Stimulated activated CD4-positive, alpha-beta T cell treated with anti-CD3 and anti-CD28 coated beads, Interleukin-2, amount 100 ng/mL, for 24 hours (primary cell): ENCODE measurements at places on chromosomes 1 and 21.

GRCh38 chr21:31133243-31133830 lies 95.1 kb upstream of the KRTAP19-8 start:
- no peak for DNase-seq

DNA sequence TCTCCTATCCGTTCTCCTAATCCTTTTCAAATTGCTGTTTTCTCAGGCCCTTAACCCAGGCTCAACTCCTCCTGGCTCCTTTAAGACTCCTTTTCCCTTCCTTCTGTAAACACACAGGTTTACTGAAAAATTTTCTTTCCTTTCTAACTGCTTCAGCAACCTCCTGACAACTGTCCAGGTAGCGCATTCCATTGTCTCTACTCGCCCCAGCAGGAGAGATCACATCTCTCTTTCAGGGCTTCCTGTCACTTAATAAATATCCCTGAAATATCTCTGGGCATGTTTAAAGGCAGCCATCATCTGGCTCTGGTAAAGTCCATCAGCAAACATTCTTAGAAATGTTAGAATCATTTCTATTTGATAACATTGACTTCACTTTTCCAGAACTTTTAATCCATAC lies 211.2 kb upstream of the PTBP2 start:
- no peak for DNase-seq

DNA sequence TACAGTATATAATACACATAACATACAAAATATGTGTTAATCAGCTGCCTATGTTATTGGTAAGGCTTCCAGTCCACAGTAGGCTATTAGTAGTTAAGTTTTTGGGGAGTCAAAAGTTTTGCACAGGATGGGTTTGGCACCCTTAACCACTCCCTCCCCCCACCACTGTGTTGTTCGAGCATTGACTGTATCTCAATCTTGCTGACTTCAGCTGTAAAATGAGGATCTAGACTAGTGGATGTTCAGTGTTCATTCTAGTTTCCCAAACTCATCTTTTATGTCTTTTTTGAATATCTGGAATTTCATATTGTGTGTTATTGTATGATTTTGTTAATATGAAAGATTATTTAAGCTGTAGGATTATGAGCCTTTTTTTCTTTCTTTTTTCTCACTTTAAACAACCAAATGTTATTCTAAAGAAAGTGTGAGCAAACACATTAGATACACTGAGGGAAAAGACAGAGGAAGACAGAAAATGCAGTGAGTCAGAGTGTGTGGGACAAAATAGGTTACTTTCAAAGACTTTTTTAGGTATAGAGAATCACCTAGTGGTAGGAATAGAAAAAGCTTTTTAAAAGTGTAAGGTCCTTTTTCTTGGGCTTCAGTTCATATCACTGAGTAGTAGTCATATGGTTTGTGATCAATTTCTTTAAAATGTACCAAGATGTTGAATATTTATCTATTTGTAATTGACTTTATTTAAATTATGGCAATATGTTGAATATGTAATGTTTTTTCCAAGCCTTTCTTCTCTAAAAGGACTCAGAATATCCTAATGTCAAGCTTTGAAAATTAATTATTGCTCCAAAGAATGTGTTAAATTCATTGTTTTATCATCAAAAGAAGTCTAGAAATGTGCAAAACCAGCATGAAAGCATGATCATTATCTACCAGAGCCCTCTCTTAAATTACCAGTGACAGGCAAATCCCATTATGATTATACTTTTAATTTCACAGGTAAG lies 17.9 kb upstream of the CENPF start:
- no peak for DNase-seq

- no peak for DNase-seq
Observed at GRCh38 chr1:235675152-235675890, 25.7 kb upstream of the GNG4 start.

DNA sequence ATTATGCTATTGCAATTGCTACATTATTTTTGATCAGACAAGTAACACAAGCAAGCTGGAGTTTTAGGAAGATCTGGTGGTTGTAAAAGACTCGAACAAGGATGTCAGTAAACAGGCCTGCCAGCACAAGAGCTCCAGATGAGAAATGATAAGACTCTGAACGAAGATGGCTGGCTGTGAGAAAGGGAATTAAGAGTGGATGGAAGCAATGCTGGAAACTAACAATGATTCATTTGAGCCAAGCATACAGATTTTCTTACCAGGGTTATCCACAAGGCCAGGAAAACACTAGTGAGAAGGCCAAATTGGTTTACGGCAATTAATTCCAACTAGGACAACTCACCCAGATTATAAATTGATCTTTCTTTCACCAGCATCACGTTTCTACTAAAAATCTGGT lies 54.2 kb downstream of the NRIP1 start:
- no peak for DNase-seq

DNA sequence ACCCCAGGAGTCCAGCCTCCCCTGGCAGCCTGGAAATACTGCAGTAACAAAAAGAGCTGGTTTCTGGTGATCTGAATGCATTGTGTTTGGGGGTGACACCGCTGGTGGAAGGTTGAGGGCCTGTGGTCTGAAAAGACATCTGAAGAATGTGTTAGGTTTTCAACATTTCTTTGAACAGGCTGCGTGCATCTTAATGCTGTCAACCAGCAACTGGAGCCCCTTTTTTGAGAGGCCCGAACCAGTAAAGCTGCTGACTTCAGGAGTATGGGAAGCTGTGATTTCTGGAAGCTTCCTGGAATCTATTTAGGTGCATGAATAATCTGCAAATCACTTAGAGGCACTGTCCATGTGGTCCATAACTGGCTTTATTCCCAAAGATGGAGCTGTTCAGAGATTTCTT lies 17.0 kb downstream of the ATP5PO start:
- DNase-seq, result no peak

DNA sequence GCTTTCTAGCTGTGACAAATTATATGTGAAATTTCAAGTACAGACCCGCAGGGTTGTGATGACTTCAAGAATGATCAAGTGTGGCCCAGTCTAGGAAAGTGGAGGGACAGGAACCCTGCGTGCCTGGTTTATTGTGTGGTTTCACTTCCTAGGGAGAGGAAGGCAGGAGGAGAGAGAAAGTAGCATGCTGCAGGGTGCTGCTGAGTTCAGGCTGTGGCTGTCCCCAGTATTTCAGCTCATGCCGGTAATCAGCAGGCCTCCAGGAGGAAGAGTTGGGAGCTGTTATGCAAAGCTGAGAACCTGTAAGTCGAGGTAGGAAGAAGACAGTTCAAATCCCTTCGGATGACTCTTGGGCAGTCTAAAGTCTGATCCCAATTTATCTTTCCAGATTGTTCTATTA lies 140.4 kb downstream of the ROR1 start:
- DNase-seq, result no peak

DNA sequence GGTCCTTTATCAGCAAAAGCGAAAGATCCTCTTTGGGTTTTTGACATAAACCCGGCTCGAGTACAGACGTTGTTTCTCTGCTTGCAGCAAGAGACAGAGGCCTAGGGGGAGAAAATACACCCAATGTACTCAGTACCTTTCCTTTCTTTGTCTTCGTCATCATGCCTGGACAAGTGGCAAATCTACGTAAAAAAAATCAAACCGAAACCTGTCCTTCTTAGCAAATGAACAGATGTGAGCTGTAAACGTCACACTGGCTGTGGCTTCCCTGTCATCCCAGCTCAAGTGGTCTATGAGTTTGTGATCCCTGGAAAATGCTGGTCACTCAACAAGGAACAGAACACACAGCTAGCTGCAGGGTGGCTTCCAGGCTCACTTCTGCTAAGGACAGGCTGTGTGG lies 39.9 kb downstream of the STPG1 start:
- DNase-seq, result no peak

GRCh38 chr21:37082856-37083528 lies 9.9 kb downstream of the TTC3 start:
- no peak for DNase-seq

GRCh38 chr1:12548973-12549459 lies 69.0 kb downstream of the DHRS3 start:
- DNase-seq, result no peak

- DNase-seq, result no peak
Observed at GRCh38 chr1:79380078-79380477, 373.5 kb upstream of the ADGRL4 start.

GRCh38 chr1:98351561-98351960 lies 310.0 kb upstream of the SNX7 start:
- DNase-seq, result no peak

DNA sequence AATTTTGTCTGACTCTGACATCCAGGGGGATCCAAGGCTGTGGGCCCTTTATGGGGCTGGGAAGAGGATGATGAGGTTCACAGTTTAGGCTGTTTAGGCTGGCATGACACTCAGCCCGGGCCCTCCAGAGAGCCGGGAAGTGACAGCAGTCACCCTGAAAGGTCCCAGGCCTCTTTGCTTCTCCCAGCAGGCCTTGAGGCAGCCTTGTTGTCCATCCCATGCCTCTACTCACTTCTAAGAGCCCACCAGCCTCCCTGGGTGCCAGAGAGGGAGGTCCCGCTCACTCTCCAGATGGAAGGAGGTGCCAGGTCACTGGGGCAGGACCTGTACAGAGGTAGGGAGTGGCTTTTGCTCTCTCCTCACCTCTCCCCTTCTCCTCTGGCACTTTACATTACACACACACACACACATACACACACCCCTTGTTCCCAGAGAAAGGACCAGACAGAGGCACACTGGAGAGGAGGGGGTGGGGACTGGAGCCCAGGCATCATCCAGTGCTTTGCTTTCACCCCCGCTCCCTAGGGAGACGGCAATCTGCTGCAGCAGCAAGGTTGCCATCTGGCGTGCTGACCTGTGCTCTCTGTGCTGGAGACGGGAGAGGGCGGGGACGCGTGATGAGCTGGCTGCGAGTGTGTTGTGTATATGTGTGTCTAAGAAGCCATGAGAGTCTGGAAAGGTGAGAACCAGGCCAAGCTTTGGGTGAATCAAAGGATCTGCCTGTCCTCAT lies 4.6 kb downstream of the KLHDC8A start:
- no peak for DNase-seq

DNA sequence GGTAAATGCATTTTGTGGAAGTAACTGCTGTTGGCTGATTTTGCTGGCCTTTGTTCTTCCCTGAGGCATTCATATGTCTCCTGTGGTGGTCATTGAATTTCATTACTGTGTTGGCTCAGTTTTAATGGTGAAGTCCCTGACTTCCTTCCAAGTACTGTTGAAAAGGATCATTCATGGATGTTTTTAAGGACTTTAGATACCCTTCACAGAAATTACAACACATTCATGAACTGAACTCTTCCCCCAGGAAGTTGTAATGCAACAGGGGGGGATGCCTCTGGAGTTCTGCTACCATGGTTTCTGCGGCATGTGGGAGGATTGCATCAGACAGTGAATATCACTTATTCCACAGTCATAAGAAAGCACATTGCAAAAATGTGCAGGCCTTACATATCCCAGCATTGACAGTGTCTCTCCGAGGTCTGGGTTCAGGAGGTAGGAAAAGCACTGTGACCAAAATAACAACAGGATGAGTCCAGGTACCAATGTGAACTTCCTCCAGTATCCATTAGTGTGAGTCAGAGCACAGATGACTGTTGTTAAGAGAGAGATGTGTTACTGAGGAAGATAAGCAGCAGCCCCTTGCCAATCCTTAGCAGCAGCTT lies 2.1 kb upstream of the RAB3GAP2 start:
- DNase-seq, result no peak

GRCh38 chr1:26581287-26581651 lies 51.7 kb downstream of the RPS6KA1 start:
- DNase-seq, result no peak

- DNase-seq, result no peak
Observed at GRCh38 chr1:201536558-201536957, 2.4 kb upstream of the NAV1 start.

GRCh38 chr1:51818487-51818886 lies 60.0 kb downstream of the NRDC start:
- no peak for DNase-seq

DNA sequence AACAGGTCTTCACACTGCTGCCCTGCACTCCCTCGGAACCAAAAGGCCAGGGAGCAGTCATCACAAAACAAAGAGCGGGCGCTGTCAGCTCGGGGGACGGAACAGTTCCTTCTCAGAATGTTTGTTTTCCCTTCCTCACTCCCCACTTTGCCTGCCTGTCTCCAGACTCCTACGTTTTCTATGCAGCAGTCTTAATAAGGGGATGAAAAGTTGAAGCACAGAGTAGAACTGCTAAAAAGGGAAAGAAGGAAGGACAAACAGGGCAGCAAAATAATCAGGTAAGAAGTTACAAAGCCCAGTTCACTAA lies 738 bp upstream of the GPR161 start:
- DNase-seq, result no peak

DNA sequence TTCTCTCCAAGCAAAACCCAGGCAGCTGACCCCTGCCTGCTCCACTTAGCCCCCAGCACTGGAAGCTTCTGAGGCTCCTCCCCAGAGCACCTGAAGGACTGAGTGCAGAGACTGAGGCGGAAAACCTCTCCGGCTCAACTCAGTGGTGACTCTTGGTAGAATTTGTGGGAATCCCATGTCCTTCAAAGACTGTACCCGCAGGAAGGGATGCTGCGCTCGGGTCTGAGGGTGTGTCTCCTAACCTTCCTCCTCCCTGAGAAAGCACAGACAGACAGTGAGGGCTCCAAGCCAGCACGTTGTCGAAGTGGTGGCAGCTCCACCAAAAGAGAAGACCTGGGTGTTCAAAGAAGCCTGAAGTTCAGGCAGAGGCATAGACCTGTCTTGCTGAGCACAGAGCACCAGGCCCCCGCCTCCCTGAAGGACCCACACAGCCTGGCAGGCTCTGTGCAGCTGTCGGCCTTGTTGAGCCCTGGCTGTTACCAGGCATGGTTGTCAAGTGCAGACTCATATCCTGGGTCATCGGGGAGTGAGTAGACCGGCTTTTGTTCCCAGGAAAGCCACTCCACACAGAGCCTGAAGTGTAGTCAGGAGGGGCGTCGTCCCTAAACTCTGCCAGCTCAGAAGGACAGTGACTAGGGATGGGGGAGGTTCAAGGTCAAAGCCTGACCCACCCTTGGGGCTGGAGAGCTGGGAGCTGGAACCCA lies 36.7 kb downstream of the CSMD2 start:
- no peak for DNase-seq

DNA sequence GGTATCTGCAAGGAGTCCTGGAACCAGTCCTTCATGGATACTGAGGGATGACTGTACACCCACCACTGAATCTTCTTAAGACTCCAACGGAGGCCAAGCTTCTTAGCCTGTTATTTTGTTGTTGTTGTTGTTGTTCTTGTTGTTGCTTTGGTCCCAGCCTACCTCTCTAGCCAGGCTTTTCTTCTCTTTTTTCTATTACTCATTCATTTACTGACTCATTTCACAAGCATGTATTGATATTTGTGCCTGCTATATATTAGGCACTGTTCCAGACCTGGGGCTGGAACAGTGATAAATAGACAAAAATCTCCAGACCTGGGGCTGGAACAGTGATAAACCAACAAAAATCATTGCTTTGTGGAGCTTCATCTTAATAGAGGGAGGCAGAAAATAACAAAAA lies 20.4 kb downstream of the CENPF start:
- no peak for DNase-seq

DNA sequence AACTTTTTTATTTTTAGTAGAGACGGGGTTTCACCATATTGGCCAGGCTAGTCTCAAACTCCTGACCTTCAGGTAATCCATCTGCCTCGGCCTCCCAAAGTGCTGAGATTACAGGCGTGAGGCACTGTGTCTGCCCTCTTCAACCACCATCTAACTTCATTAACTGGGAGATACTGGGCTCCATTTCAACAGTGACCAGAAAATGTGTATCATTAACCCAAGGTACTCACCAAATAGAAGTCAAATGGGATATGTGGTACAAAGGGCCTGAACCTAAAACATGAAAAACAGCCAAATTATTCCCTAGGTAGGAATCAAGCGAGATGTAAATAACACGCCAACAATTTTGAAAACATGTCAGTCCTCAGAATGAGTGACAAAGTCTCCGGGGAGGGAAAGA lies 1.2 kb downstream of the ILF2 start:
- DNase-seq, result no peak

GRCh38 chr1:2587071-2587859 lies 688 bp downstream of the PRXL2B start:
- DNase-seq, result peak; percentile 43
